Progenitor cell of endocrine pancreas (in vitro differentiated cells): ENCODE measurements at places on chromosomes 1 and 21. TPM values are rescaled to one million over a fixed set of nuclear protein-coding genes. Genes with fewer than 3 reads are reported as not detected.

Gene CLDN17
- not detected in 2 replicates for total RNA-seq

Gene CLCA1
- total RNA-seq, result not detected in 2 replicates

Gene BGLAP
- 4.8 and 5.8 TPM in 2 replicates for total RNA-seq

Gene ITLN1
- total RNA-seq, result 0.33 TPM in 1 of 2 replicates, not detected in the other

Gene MMP23B
- total RNA-seq, result 4.4 and 5.3 TPM in 2 replicates

Gene IFNLR1
- total RNA-seq, result 19.6 and 21.2 TPM in 2 replicates

- DNase-seq, result no peak
Measured at GRCh38 chr1:86499987-86500593, 31.4 kb downstream of the CLCA1 start.

DNA sequence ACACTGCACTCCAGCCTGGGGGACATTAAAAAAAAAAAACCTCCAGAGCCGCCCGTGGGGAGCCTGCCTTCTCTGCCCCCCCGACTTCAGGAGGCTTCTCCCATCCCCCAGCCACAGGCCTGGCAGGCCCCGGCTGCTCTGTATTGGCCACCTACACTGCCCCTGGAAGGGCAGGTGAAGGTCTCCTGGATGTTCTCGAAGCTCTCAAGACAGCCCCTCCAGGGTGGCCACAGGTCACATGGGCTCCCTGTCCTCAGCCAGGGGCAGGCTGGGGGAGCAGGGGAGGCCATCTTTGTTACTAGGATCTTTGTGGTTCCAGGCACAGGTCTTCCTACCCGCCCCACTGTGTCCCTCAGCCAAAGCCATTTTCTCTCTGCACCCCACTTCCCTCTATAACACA, 32.8 kb downstream of the PADI6 start:
- no peak for DNase-seq

DNA sequence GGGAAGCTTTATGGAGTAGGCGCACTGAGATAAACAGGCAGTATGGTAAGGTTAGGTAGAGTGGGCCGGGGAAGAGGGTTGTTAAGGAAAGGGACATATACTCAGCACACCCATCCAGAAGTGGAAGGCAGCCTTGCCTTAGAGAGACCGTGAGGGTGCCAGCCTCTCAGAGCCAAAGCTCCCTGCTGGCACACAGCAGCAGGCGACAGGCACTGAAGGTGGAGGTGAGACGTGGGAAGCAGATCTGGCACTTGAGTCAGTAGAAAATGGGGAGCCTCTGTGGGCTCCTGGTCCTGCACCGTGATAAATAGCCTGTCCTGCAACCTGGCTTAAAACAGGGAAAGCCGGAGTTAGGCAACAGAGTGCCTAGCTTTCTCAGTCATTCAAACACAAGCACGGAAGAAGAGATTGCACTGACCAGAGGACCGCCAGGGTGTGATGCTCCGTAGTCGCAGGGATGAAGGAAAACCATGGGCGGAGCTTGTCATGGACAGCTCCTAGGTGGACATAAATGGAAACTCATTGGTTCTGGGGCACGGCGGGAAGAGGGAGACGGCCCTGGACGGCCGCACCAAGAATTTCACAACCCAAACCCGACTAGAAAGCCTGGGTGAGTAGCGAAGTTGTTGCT, 15.5 kb downstream of the KCNK1 start:
- DNase-seq, result no peak

GRCh38 chr1:63414691-63415365, 47.4 kb downstream of the ALG6 start:
- DNase-seq, result no peak

DNA sequence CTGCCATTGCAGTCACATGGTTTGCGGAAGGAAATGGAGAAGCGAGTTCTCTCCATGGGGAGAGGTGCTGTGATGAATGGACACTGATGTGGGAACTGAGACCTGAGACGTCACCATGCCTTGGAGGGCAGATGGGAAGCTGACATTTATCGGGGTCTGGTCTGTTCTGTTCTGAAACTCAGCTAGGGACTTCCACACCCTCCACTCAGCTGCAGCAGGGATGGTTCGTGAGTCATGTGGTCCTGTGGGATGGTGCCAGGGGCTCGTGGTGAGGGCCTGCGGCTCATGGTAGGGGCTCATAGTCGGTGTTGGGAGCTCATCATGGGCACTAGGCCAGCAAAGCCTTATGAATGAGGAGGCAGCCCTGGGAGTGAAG, 6.1 kb downstream of the GPR137B start:
- no peak for DNase-seq

GRCh38 chr1:226692823-226693222, 46.3 kb downstream of the ITPKB start:
- DNase-seq, result no peak

DNA sequence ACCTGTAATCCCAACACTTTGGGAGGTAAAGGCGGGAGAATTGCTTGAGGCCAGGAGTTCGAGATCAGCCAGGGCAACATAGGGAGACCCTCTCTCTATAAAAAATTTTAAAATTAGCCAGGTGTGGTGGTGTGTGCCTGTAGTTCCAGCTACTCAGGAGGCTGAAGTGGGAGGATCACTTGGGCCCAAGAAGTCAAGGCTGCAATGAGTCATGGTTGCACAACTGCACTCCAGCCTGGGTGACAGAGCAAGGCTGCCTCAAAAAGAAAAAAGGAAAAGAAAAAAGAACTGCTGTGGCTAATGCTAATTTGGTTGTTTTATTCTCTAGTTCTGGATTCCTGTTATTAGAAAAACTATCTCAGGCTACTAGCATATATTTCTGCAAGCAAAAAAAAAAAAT, 29.8 kb downstream of the DBT start:
- no peak for DNase-seq

- DNase-seq, result no peak
Measured at GRCh38 chr1:84436876-84437655, 38.8 kb downstream of the DNASE2B start.

DNA sequence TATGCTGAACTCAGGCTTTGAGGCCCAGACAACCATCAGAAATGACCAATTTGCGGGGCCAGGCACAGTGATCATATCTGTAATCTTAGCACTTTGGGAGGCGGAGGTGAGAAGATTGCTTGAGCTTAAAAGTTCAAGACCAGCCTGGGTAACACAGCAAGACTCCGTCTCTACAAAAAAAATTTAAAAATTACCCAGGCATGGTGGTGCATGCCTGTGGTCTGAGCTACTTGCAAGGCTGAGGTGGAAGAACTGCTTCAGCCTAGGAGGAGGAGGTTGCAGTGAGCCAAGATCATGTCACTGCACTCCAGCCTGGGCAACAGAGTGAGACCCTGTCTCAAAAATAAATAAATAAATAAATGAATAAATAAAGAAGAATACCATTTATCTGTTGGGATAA, 156.5 kb downstream of the EIF4G3 start:
- no peak for DNase-seq

DNA sequence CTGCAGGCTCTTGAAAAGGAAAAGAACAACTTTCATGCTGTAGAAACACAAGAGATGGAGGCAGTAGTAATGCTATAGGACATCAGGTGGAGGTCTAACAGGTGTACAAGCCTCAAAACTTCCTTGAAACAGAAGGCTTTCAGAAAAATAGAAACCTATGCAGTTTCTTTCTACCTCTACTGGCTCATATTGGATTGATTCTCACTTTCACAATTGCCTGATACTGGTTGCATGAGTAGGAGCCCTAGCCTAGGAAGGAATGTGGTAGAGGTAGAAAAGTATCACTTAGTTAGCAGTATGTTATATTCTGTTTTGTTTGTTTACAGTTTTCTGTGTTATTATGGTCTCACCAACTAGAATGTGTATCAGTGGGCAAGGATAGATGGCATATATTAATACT, 175.4 kb upstream of the GORAB start:
- no peak for DNase-seq
